ENCODE measurements at places on chromosomes 4 and X. TPM values are rescaled to one million over a fixed set of nuclear protein-coding genes. Genes with fewer than 3 reads are reported as not detected.

- H3K4me3 ChIP-seq = no peak overlapping the region
- H3K4me1 ChIP-seq = peaks cover 21% of the 10 kb centered on the region
- H3K27me3 ChIP-seq = no peaks in the 10 kb centered on the region
- no peak for DNase-seq
These were observed 32.7 kb upstream of the SLC25A4 start for GRCh38 chr4:185110375-185110823.

DNA sequence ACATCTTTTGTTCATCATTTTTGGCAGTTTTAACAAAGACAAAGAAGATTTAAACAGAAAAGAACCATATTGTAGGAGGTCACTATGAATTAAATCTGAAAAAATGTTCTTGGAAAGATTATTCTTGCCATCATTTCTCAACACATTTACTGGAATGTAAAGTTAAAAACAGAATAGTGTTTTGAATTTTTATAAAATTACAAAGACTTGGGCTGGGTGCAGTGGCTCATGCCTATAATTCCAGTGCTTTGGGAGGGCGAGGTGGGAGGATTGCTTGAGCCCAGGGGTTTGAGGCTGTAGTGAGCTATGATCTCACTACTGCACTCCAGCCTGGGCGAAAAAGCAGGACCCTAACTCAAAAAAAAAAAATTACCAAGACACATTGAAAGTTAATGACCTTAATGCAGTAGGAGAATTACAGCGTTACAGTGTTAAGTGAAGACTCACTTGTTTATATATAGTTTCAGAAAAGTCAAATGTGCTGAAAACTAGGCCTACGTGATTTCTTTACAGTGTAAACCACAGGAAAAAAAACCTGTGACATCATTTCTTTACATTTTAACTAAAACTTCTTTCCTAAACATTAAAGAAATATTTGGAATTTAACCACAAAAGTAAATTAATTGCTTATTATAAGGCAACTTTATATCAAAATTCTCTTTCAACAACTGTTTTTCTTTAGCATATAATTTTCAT is 7.9 kb downstream of the FAM13A start:
- H3K4me1 ChIP-seq = peaks cover 16% of the 10 kb centered on the region
- H3K36me3 ChIP-seq = peaks cover 18% of the 10 kb centered on the region
- no peak overlapping the region for H3K4me3 ChIP-seq

- no peaks in the 10 kb centered on the region for H3K27me3 ChIP-seq
- peak overlapping the region; percentile 99 for H3K4me3 ChIP-seq
- no peak for DNase-seq
- peaks cover 39% of the 10 kb centered on the region for H3K4me1 ChIP-seq
- no peaks in the 10 kb centered on the region for H3K36me3 ChIP-seq
These were observed 1.8 kb downstream of the WDR44 start for GRCh38 chrX:118347736-118348135.

- H3K4me1 ChIP-seq = peaks cover 12% of the 10 kb centered on the region
- peaks cover 4% of the 10 kb centered on the region for H3K36me3 ChIP-seq
- H3K4me3 ChIP-seq = peak overlapping the region; percentile 28
- DNase-seq = peak; percentile 22
- no peaks in the 10 kb centered on the region for H3K27me3 ChIP-seq
These were observed 133.1 kb downstream of the AKAP4 start for GRCh38 chrX:50067435-50068284.

DNA sequence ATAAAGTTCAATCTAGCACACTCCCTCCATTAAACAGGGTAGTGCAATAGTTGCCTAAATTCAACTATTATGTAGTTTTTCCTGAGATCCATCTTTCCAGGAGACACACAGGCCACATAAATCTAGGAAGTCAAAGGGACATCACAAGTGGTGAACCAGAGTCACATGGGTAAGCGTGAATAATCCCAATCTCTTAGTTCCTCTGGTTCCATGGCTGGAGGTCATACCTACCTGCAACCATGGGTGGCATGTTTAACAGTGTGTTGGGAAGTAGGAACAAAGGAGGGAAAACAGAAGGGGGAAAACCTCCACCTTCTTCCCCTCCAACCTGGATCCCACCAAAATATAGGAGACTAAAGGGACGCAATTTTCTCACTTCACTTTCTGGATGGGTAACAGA is 2651.6 kb downstream of the ARAP2 start:
- H3K4me1 ChIP-seq = no peaks in the 10 kb centered on the region
- H3K27ac ChIP-seq = no peak overlapping the region
- H3K36me3 ChIP-seq = peaks cover 2% of the 10 kb centered on the region
- H3K27me3 ChIP-seq = no peaks in the 10 kb centered on the region

DNA sequence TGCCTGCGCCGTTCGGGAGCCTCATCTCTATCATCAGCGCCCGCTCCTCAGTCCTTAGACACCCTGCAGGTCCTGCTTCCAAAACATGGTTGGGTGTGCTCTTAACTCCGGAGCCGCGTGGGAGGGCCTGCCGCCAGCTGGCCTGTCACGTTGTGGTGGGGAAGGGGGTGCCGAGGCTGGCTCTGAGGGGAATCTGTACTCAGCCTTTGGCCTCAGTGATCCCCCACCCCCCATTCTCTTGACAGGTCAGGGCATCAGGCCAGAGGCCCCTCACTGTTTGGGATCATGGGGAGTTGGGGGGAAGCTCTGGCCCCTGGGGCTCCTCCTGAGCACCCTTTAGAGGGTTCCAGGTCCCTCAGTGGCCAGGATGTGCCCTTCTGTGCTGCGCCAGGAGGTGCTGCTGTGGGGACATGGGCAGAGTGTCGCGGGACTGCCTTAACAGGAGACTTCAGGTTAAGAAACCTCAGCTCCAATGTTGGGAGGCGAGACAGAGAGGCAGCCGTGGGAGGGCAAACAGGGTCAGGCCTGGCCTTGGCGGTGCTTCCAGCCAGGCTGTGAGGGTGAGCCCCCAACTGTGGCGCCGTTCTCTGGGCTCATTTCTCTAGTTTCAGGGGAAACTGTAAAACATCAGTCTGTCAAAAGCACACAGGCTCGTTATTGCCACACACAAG is 33.5 kb downstream of the TRMT44 start:
- H3K27me3 ChIP-seq = no peaks in the 10 kb centered on the region
- H3K27ac ChIP-seq = no peak overlapping the region
- peaks cover under 1% of the 10 kb centered on the region for H3K4me1 ChIP-seq
- no peak overlapping the region for H3K4me3 ChIP-seq
- no peaks in the 10 kb centered on the region for H3K36me3 ChIP-seq

DNA sequence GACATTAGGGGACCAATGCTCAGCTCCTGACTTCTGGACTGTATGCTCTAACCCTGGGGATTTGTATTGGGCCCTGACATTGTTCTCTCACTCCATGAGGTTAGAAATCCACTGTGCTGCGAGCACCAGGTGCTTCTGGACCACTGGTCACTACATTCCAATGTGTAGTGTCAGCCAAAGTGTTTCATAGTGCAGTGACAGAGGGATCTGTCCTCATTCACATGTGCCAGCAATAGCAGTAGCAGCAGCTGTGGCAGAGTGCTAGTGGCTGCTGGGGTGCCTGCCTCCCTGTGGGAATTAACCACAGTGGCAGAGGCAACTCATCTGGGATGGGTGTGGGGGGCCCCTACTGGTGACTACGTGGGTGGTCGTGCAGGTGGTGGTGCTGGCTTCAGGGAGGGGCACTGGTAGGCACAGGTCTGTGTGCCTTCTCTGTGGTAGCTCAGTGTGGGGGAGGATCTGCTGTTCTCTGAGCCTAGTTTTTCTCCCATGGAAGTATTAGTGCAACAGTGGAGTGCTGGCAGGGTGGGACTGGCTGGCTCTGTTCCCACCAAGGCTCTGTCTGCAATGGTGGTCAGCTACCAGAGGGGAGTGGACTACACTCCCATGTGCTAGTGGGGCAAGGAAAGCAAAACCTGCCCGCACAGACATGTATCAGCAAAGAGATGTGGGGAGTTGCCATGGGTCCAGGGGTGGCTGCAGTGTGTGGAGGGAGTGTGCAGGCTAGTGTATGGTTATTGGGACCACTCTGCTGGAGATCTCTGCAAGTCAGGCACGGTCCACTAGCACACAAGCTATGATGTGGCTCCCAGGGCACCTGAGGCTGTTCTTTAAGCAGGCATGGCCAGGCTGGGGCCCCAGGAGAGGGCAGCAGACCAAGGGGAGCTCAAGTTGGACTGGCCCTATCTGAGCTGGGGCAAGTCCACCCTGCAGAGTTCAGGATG is 78.5 kb downstream of the SCLT1 start:
- no peaks in the 10 kb centered on the region for H3K4me1 ChIP-seq
- H3K27ac ChIP-seq = no peak overlapping the region
- peaks cover 61% of the 10 kb centered on the region for H3K36me3 ChIP-seq
- DNase-seq = no peak

- no peak for DNase-seq
- no peak overlapping the region for H3K4me3 ChIP-seq
These were observed 36.0 kb upstream of the CBR4 start for GRCh38 chr4:169045862-169046584.

GRCh38 chr4:68951078-68951805 is at the start of gene UGT2A3:
TSS of gene UGT2A3 (minus strand) at chr4:68951804. CDS start at chr4:68951760, 44 bp downstream.
- no peaks in the 10 kb centered on the region for H3K36me3 ChIP-seq
- no peaks in the 10 kb centered on the region for H3K4me1 ChIP-seq
- H3K27ac ChIP-seq = no peak within 1 kb of the TSS

DNA sequence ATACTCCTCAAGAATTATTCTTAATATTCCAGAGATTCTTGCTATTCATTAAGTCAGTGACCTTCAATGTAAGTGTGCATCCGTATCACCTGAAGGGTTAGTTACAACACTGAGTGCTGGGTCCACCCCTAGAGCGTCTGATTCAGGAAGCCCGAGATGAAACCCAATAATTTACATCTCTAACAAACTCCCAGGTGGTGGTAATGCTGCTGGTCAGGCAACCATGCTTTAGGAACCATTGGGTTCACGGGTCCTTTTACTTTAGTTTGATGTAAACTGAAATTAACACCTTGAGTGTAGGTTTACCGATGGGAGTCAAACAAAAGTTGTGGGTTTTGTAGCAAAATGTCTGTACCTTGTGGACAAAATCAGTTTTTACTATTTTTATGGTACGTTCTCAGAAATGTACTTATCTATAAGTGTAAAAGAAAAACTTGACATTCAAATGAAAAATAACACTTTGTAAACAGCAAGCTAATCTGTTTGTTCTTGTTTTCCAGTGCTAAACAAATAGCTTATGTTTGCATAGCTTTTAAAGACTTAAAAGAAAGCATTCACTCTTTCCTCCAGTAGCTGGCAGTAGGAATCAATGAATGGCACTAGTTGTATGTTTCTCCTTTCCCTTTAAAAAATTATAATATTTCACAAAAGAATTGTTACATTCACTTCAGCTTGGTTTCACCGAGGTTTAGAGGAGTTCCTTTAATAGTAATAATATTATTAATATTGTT is 32.7 kb downstream of the ACE2 start:
- H3K4me1 ChIP-seq = peaks cover 26% of the 10 kb centered on the region
- no peak overlapping the region for H3K27ac ChIP-seq
- no peak for DNase-seq

DNA sequence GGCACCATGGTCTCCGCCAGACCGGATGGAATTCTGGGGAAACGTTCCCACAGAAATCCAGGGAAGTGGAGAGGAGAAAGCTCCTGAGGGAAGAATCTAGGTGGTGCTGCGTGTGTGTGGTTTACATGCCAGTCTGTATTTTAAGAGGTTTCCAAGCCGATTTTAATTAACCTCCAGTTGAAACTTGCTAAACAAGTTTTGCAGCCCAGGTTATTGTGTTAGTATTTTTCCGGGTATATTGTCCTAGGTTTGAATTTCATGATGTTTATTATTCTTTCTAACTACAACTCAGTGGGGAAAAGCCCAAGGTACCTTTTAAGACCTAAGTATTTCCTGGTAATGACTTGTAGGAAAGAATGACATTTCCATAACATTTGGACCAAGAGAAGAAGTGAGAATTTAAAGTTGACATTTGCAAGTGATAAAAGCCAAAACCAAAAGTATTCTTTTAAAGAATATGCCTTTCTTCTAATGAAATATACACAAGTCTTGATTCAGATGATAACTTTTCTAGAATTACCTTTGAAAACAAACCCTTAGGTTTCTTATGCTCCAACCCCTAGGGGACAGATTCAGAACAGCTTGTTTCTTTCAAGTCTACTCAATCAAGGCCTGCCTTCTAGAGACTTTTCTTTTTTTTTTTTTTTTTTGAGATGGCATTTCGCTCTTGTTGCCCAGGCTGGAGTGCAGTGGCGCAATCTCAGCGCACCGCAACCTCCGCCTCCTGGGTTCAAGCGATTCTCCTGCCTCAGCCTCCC is 14.6 kb downstream of the SAT1 start:
- H3K36me3 ChIP-seq = no peaks in the 10 kb centered on the region
- DNase-seq = no peak
- no peak overlapping the region for H3K27ac ChIP-seq
- no peak overlapping the region for H3K4me3 ChIP-seq

DNA sequence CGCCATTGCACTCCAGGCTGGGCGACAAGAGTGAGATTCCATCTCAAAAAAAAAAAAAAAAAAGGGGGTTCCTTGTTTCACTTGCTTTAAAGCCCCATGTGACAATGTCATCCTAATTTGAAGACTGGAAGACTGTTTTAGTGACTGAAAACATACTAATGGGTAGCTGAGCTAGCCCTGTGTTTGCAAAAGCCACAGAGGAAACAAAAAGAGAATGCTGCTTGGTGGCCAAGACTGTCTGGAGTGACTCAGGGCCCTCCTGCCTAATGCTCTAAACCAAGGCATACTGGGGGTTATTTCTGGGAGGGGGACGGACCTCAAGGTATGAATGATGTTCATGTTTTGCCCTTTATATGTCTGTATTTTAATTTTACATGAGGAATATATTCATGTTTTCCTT is 16.0 kb downstream of the HPSE start:
- no peaks in the 10 kb centered on the region for H3K4me1 ChIP-seq
- H3K27ac ChIP-seq = no peak overlapping the region
- H3K36me3 ChIP-seq = no peaks in the 10 kb centered on the region
- no peak for DNase-seq

- H3K36me3 ChIP-seq = peaks cover 6% of the 10 kb centered on the region
- DNase-seq = no peak
- peaks cover 28% of the 10 kb centered on the region for H3K4me1 ChIP-seq
- H3K27me3 ChIP-seq = no peaks in the 10 kb centered on the region
- peak overlapping the region; percentile 95 for H3K27ac ChIP-seq
These were observed 1.2 kb downstream of the CTPS2 start for GRCh38 chrX:16711219-16711811.

GRCh38 chrX:152987801-152988200 is 6.1 kb downstream of the PNMA5 start:
- H3K4me1 ChIP-seq = no peaks in the 10 kb centered on the region
- no peaks in the 10 kb centered on the region for H3K27me3 ChIP-seq
- no peak overlapping the region for H3K27ac ChIP-seq
- H3K4me3 ChIP-seq = no peak overlapping the region

DNA sequence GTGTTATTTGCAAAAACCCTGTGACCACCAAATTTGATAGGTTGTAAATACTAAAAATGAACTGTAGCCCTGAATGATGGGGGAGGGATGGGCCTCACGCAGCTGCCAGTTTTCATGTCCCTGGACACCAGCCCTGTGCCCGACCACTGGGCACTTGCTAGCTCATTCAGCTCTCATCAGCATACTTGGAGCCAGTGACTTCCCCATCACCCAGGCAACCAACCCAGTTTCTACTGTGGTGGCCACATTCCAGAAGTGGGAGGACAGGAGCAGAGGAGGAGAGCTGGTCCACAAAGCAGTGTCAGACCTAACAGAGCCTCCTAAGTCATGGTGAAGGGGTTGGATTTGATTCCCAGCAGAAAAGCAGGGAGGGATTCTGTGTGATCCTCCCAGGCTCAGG is 128.2 kb downstream of the CPEB2 start:
- no peaks in the 10 kb centered on the region for H3K27me3 ChIP-seq
- H3K4me1 ChIP-seq = peaks cover 24% of the 10 kb centered on the region
- H3K4me3 ChIP-seq = no peak overlapping the region
- no peak for DNase-seq
- H3K36me3 ChIP-seq = peaks cover 6% of the 10 kb centered on the region
- H3K27ac ChIP-seq = no peak overlapping the region

Gene ADGRA3
- 73.8 TPM for total RNA-seq

Gene SUPT20HL2
- total RNA-seq = not detected

Gene FGFR3
- total RNA-seq = 48.1 TPM

Gene IQCM
- total RNA-seq = not detected

Gene ARHGEF6
- total RNA-seq = 2.7 TPM

Gene SORCS2
- 1.2 TPM for total RNA-seq

Gene HTN3
- total RNA-seq = not detected

Gene JADE1
- 37.3 TPM for total RNA-seq

Gene FAM184B
- total RNA-seq = 0.16 TPM
